Type B pancreatic cell (in vitro differentiated cells): ENCODE measurements at places on chromosomes 13 and 19. TPM values are rescaled to one million over a fixed set of nuclear protein-coding genes. Genes with fewer than 3 reads are reported as not detected.

- DNase-seq = no peak
Measured at GRCh38 chr13:43268632-43269031, 245.2 kb downstream of the DNAJC15 start.

Gene CGB1
- not detected in 2 replicates for total RNA-seq

- DNase-seq = no peak
Measured at GRCh38 chr13:97335488-97336134, 98.4 kb upstream of the RAP2A start.

Gene KLF16
- total RNA-seq = 17.9 and 18.1 TPM in 2 replicates

Gene OR4F17
- total RNA-seq = not detected in 2 replicates

Gene C19orf67
- total RNA-seq = not detected in 2 replicates

Gene CBY2
- not detected in 2 replicates for total RNA-seq

DNA sequence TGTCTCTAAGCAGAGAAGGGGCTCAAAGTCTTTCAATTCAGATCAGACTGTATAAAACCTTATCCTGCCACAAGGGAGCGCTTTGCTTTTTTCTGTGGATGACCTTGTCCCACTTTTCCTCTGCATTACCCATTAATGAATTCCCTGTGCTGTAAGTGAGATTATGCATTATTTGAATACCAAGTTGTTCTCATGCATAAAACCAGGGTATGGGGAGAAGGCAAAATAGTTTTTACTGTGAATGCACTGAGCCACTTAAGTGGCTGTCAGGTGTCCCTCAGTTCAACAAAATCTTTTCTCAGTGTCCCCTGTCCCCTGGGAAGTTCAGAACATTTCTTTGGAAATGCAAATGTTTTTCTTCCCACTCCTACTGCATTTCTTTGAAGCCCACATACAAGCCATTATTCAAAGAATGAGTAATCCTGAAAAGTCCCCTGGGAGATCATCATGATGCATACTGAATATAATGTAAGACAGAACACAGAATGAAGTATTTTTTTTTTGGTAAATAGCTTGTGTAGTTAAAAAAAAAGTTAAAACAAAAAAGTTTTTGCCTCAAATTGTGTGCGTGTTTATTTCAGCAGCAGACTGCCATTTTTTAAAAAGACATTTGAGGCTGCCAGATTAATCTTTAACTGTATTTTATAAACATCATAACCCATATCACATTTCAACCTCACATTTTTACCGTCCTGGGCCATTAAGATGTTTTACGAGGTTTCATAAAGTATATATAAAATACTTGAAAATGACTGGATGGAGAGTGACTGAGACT is 506.7 kb upstream of the PCDH9 start:
- DNase-seq = no peak

Gene SCAF1
- 75.0 and 78.1 TPM in 2 replicates for total RNA-seq

- DNase-seq = no peak
Measured at GRCh38 chr13:58085819-58086218, 454.3 kb downstream of the PCDH17 start.

GRCh38 chr13:23497191-23497590 is 63.7 kb upstream of the SACS start:
- no peak for DNase-seq

DNA sequence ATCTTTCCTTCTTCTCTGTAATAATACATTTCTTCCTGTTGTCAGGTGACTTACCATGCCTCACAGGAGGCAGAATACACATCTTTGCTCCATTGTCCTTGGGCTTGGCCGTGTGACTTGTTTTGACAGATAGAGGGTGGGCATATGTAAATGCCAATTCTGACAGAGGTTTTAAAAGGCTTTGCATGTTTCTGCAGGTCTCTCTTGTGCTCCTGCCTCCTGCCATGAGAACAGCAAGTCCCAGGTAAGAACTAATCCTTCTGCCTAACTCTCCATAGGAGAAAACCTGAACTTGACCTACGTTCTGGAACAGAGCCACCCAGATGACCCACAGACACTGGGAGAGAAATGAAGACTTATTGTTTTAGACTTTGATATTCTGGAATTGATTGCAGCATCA is 88.7 kb upstream of the TNFSF11 start:
- DNase-seq = no peak

- DNase-seq = no peak
Measured at GRCh38 chr19:19115954-19116353, 22.3 kb downstream of the TMEM161A start.
